Esophagus squamous epithelium (tissue), 5 donors: ENCODE measurements at places on chromosomes 11 and 22.

GRCh38 chr11:72396041-72396440 lies 38.3 kb downstream of the CLPB start:
- no peak for DNase-seq

- DNase-seq, result no peak
Measured at GRCh38 chr11:17263769-17264168, 12.8 kb upstream of the NUCB2 start.

DNA sequence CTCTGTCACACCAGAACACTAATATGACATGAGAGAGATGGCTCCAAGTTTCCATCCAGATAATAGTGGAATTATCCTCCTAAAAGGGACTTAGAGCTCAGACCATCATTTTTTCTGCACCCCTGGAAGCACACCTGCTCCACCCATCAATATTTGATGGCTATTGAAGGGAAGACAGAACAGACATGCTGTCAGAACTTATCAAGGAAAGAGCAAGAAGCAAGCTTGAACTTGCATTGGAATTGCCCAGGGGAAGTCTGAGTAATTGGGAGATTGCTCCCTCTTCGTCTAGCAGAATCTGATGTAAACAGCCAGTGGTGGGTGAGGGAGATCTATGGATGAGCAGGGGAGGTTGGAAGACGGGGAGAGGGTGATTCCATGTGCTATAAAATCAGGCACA lies 874.4 kb upstream of the TENM4 start:
- no peak for DNase-seq

GRCh38 chr11:96303064-96303463 lies 39.9 kb downstream of the MAML2 start:
- no peak for DNase-seq

DNA sequence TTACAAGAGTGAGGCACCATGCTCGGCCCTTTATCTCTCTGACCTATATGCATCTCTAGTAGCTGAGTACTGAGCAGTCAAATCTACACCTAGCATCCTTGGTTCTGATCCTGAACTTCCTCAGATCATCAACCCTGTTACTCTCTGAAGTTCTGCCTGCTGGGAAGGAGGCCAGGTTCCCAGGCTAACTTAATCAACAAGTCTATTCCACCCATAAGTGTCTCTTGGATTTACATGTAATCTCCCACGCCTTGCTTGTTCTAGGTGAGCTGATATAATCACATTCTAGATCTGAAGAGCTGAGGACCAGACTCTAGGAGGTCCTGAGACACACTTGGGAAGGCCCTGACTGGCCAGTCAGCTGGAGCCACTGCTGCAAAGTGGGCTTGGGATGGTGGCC lies 22.1 kb downstream of the CABP7 start:
- DNase-seq, result no peak

- no peak for DNase-seq
Measured at GRCh38 chr11:810040-810567, 337 bp downstream of the RPLP2 start.

- no peak for DNase-seq
Measured at GRCh38 chr11:82927264-82927880, 25.8 kb downstream of the DDIAS start.

DNA sequence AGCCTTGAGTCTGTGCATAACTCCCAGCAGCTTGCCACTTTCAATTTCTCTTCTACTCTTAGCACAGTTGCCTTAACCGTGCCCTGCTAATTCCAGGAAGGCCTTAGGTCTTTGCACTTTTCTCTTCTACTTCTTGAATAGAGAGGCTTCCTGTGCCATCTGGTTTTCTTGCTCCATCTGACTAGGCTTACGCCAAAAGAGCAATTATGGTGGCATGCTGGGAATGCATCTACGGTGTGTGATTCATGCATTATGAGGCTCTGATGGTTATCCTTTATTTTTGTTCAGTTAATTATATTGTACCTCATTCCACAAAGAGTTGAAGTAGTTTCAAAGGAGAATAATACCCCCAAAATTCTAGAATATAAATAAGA lies 29.4 kb downstream of the SIK2 start:
- no peak for DNase-seq

DNA sequence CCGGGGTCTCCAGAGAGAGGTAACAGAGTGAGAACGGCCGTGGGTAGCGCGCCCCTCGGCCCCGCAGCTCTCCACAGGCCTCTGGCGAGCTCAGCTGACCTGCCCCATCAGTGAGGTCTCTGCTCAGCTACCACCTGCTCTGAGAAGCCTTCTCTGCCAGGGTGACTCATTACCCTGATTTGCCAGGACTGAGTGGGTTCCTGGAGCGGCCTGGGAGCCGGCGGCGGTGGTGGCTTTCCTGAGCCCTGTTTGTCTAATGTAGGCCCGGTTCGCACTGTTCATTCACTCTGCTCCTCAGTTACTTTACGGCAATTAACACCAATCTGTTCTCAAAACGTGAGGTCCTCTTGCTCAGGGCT lies 351.0 kb upstream of the B3GAT1 start:
- no peak for DNase-seq

DNA sequence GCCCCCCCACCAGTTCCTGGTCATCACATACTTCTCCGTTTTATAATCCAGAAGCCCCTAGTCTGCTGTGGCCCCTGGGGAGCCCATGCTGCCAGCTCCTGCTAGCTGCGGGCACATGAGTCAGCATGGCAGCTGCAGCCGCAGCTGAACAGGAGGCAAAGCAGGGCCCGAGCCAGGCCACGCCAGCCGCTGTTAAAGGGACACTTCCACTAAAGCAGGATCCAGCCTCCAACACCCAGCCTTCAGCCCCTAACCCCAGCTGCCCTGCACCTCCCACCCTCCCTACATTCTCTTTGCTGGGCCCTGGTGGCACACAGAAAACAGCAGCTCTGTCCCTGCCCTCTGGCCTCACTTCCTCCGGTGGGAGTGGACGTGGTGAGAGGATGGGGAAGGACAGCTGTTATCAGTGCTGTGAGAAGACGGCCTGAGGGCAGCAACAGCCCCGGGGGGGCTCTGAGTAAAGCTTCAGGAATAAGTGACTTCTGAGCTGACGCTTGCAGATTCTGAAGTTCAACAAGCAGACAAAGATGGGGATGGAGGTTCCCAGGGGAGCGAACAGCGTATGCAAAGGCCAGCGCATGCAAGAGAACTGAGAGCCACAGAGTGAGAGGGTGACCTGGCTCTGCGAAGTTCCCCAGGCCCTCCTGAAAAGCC lies 688 bp upstream of the LRRC74B start:
- DNase-seq, result no peak

DNA sequence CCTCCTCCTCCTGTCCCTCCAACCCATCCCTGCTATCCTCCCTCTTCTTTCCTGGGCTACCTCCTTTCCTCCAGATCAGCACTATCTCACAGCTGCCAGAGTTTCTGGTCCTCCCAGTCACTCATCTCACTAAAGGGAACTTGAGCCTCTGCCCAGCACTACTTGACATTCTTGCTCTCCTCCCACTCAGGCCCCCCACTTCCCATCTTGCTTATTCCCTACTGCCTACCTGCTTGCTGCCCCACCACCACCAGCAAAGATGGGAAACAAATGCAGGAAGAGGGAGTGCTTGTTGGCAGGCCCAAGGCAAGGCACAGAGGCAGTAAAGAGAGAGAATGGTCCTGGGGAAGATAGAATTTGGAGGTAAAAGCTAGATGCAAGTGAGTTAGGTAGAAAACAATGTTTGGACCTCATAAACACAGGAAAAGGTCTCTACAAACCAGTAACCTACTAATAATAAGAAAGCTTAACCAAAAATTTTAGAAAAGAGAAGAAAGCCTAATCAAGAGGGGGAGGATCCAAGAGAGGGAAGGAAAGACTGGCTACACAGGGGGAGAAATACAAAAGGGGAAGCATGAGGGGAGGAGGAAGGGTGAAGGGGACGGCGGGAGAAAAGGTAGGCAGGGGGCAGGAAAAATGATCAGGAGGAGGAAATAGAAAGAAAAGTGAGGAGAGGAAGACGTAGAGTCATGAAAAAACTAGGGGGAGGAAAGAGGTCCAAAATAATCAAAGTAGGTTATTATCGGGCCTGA lies 63.6 kb downstream of the PAK1 start:
- DNase-seq, result no peak

DNA sequence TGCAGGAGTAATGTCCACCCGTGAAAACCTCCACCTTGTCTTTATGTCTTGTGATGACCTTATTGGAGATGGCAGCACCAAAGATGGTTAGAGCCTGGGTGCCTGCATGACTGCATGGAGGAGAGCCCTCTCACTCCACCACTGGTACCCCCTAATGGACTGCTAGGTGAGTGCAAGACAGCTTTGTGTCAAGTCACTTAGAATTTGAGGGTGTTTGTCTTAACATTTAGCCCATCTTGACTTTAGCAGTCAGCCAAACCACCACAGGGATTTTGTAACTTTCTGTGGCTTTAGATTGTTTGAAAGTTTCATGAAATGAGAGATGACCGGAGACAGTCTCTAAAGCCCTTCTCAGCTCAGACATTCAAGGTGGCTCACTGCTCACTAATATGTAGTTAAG lies 232.9 kb upstream of the NCAM1 start:
- DNase-seq, result no peak

DNA sequence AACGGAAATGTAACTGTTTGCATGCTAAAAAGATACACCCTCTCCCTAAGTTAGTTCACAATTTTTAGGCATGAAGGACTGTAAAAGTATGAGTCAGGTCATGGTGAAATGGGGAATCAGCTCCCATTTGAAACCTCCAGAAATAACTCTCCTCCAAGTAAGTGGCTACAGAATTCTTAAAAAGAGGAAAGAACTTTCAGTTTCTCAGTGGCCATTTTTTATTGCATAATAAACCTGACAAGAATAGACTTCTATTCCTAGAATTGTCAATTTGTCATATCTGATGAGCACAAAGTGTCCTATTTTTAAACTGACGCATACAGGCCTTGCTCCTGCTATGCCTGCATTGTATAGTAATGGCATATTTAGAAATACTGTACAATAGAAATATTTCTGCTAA lies 612.2 kb downstream of the CNTN5 start:
- no peak for DNase-seq

GRCh38 chr11:10022764-10023163 lies 271.3 kb downstream of the SBF2 start:
- no peak for DNase-seq

GRCh38 chr11:15965562-15966250 lies 390.6 kb downstream of the SOX6 start:
- DNase-seq, result no peak

- DNase-seq, result no peak
Measured at GRCh38 chr11:109490953-109491635, 69.1 kb downstream of the C11orf87 start.

- no peak for DNase-seq
Measured at GRCh38 chr11:83645561-83645960, 359.4 kb upstream of the CCDC90B start.

DNA sequence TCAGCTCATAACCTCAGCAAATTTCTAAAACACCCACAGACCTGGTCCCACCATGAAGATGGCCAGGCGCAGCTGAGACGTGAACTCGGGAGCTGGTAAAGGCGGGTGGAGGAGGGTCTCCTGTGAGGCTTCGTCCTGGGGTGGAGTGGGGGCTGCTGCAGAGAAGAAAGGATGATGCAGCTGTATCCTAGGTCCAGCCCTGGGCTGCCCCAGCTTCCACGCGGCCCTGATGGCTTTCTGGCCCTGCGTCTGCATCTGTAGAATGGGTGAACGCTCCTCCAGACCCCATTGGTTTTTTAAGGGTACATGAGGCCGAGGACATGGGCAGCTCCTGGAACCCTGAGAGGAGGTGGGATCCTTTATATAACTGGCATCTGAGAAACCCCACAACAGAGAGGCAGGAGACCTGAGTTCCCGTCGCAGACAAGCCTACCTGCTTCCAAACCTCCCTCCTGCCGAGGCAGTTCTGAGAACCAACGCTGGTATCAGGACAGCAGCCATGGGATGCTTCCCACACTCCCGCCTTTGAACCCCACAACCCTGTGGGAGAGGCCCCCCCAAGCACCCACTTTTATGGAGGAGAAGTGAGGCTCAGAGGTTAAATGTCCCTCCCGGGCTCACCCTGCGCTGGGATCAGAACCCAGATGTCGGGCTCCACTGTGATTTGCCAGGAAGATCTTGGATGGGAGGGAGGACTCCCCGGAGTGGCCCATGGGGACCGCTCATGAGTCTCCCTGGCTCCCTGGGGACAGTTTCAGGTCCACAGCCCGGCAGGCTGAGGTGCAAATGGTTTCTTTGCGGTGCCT lies 55.2 kb upstream of the FGF3 start:
- no peak for DNase-seq

GRCh38 chr22:27393371-27393770 lies 408.2 kb downstream of the MN1 start:
- DNase-seq, result no peak

- DNase-seq, result no peak
Measured at GRCh38 chr11:61826930-61827570, 1.1 kb upstream of the FADS2 start.

GRCh38 chr11:119051440-119052162 lies 5.4 kb downstream of the HYOU1 start:
- DNase-seq, result no peak

DNA sequence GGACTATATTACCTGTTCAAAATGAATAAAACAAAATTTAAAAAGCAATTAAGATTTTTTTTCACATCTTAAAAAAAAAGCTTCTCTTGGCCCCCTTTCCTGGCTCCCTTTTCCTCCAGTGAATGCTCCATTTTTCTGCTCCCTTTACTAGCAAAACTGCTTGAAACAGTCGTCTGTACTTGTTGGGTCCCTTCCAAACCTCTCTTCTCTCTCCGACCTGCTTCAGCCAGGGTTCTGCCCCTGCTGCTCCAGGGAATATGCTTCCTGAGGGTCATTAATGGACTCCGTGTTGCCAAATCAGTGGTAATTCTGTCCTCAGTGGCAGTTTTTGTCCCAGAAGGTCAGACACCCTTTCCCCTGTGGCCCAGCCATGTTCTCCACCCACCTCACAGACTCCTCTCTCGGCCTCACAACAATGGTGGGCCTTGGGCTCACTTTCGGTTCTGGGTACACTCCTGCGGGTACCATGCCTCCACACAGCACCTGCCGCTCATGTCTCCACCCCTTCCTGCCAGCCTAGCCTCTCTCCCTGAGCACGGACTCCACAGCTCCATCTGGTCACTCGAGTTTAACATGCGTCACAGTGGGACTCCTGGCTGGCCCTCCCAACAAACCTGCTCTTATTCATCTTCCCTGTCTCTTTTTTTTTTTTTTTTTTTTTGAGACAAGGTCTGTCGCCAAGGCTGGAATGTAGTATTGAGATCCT lies 7.8 kb upstream of the POLR3H start:
- DNase-seq, result no peak

- no peak for DNase-seq
Measured at GRCh38 chr11:124143034-124143433, 27.8 kb downstream of the VWA5A start.

DNA sequence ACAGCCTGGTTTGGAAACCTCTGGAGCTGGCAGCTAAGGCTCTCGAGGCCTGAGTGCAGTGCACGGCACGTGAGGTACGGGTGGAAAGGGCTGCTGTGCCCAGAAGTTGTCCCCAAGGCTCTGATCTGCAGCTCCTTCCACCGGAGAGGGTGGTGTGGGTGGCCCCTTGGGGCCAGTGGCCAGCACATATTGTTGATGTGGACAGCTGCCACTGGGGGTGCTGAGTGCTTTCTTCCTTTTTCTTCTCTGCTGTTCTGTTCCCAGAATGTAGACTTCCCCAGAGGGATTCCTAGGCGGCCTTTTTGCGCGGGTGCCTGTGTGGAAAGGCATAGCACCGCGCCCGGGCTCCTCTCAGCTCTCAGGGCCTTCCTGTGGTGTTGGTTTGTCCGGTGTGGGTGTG lies 1476.5 kb downstream of the TBC1D22A start:
- no peak for DNase-seq

GRCh38 chr11:78079232-78080083 lies at the start of gene NDUFC2:
Gene NDUFC2, minus strand, starts transcription at chr11:78079862. Its CDS starts 118 bp downstream, at chr11:78079744.
- DNase-seq, result no peak

GRCh38 chr22:50540381-50540780 lies 5.3 kb upstream of the KLHDC7B start:
- no peak for DNase-seq
